ENCODE measurements at places on chromosomes 1 and 21.

DNA sequence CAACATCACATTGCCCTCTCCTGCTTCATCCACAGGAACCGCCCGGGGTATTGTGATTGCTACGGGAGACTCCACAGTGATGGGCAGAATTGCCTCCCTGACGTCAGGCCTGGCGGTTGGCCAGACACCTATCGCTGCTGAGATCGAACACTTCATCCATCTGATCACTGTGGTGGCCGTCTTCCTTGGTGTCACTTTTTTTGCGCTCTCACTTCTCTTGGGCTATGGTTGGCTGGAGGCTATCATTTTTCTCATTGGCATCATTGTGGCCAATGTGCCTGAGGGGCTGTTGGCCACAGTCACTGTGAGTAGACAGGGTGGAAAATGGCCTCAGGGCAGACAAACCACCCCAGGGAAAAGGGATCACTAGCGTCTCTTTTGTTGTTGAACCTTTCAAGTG lies 12.7 kb downstream of the ATP1A4 start:
- H3K4me1 ChIP-seq, result no peaks in the 10 kb centered on the region
- H3K36me3 ChIP-seq, result no peaks in the 10 kb centered on the region
- H3K27me3 ChIP-seq, result peaks cover 15% of the 10 kb centered on the region

DNA sequence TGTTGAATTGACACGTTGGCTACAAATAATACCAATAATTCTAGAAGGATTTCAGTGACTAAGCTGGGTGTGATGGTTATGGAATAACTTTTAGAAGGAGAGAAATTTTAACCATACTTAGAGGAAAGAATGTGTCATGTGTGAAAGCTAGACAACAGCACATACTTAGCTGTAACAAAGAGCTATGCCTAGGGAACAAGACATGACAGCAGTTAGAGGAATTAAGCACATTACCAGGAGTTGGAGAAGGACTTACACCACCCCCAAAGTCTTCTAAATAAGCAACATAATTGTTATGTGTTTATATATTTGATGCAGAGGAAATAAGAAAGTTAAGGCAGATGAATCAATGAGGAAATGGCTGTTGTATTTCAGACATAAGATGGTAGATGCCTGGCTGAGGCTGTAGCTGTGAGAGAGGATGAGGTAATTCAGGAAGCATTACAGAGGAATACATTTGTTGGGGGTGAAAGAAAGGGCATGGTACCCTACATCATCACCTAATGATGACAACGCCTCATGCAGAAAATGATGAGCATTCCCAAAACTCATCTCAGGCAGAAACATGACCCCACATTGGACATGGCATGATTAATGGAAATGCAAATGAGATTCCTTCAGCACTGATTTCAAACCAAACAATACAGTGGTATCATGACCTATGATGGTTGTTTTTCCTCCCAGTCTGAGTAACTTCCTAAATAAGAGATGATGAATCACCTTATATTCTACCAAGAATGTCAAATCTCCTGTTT lies 211.5 kb downstream of the LHX8 start:
- H3K4me1 ChIP-seq, result no peaks in the 10 kb centered on the region
- no peak overlapping the region for H3K4me3 ChIP-seq
- H3K27me3 ChIP-seq, result no peaks in the 10 kb centered on the region
- no peak overlapping the region for H3K27ac ChIP-seq
- no peak for DNase-seq

GRCh38 chr1:81424061-81424460 lies 376.7 kb upstream of the ADGRL2 start:
- H3K27ac ChIP-seq, result no peak overlapping the region
- no peak overlapping the region for H3K4me3 ChIP-seq
- H3K4me1 ChIP-seq, result no peaks in the 10 kb centered on the region
- DNase-seq, result no peak

- DNase-seq, result peak; percentile 20
- H3K4me3 ChIP-seq, result no peak overlapping the region
- H3K4me1 ChIP-seq, result no peaks in the 10 kb centered on the region
- no peaks in the 10 kb centered on the region for H3K27me3 ChIP-seq
These were observed 69.0 kb upstream of the RAVER2 start for GRCh38 chr1:64675718-64676345.

- H3K4me1 ChIP-seq, result no peaks in the 10 kb centered on the region
- DNase-seq, result no peak
- H3K27me3 ChIP-seq, result no peaks in the 10 kb centered on the region
- no peak overlapping the region for H3K4me3 ChIP-seq
- H3K36me3 ChIP-seq, result peaks cover 6% of the 10 kb centered on the region
These were observed 20.0 kb downstream of the MEF2D start for GRCh38 chr1:156480411-156481192.

- peaks cover 2% of the 10 kb centered on the region for H3K27me3 ChIP-seq
- H3K27ac ChIP-seq, result peak overlapping the region; percentile 34
- no peaks in the 10 kb centered on the region for H3K36me3 ChIP-seq
These were observed 15.1 kb downstream of the BLACAT1 start for GRCh38 chr1:205440476-205441317.

GRCh38 chr1:188729039-188729438 lies 1748.6 kb downstream of the BRINP3 start:
- no peak for DNase-seq
- H3K4me3 ChIP-seq, result no peak overlapping the region
- H3K36me3 ChIP-seq, result no peaks in the 10 kb centered on the region
- no peak overlapping the region for H3K27ac ChIP-seq

DNA sequence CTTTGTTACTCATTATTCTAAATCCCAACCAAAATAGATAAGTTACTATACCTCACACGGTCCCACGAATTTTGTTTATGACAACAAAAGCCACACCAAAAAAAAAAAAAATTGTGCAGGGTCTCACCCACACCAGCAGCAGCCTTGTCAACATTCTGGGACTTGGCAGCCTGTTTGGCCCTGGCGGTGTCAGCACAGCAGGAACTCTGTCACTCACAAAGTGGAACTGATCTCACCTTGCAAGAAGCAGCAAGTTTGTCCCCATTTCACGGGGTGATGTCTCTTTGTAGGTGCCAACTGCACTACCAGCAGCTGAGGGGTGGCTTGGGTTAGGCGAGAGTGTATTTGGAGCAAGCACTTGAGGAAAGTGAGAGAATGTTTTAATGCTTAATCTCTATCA lies 75.0 kb upstream of the CHRM3 start:
- H3K4me1 ChIP-seq, result no peaks in the 10 kb centered on the region
- H3K27me3 ChIP-seq, result no peaks in the 10 kb centered on the region
- no peaks in the 10 kb centered on the region for H3K36me3 ChIP-seq
- H3K27ac ChIP-seq, result no peak overlapping the region

Measured in Panc1 (cell line).